ENCODE measurements at places on chromosomes 2 and 18. TPM values are rescaled to one million over a fixed set of nuclear protein-coding genes. Genes with fewer than 3 reads are reported as not detected.

CABYR gene
- total RNA-seq: not detected

- DNase-seq: peak; percentile 84
Measured at GRCh38 chr2:190679813-190680591, 31.1 kb downstream of the NAB1 start.

DNA sequence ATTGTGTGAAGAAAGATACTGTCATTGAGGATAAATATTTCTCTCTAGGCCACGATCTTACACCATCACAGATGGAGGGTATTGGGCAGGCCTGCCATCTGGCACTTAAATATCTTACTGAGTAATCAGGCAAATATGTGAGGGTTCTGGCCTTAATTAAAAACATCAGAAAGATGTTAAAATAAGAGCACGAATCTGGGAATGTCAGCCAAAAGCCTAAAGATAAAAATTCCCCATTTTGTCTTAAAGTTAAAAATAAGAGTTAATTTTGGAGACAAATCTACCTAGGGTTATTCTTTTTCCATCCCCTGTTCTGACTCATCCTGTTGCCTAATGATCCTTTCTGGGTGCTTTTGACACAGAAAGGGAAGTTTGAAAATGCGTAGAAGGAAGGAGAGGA, 121.0 kb downstream of the SUCLG1 start:
- DNase-seq: no peak

GRCh38 chr18:47512726-47513435, 261.4 kb upstream of the SKOR2 start:
- DNase-seq: no peak

MYO3B gene
- total RNA-seq: 4.4 TPM

DNA sequence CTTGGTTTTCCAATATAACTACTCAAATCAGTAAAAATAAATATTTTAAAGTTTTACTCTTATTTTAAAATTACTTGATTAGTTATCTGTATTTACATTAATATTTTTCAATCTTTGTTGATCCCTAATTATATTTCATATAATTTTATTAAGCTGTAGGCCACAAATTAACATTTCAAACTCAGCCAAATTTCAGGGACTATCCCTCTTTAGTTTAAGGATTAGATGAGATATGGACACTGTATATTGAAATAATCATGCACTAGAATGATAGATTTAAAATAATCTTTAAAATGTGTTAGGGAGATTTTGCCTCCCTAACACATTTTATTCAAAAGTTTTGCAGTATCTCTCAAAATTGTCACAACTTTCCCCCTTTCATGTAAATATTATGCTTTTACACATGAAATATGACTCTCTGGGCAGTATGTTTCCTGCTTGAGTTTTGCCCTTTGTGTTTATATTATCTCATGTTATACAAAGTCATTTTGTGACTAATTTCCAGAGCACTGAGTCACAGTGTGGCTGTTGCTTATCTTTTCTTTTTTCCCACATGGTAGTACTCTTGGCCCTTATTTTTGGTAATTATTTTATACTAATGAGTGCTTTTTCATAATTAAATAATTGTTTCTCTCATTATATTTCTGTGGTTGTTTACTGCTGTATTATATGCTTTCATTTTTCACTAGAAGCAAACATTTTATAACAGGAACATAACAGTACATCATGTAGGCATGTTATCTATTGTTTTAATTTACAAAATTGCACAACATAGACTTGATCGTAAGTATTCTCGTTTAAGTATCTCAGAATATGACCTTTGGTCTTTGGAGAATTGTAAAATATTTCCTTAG, 1.2 kb downstream of the TFPI start:
- no peak for DNase-seq

- DNase-seq: no peak
Measured at GRCh38 chr2:48749291-48750127, 6.0 kb downstream of the LHCGR start.

GRCh38 chr2:10124538-10125045, 2.1 kb downstream of the RRM2 start:
- DNase-seq: peak; percentile 86

HSBP1L1 gene
- total RNA-seq: 21.3 TPM

AKAIN1 gene
- total RNA-seq: not detected

COL4A3 gene
- 0.60 TPM for total RNA-seq

All from Karpas-422 (cell line).